ENCODE measurements at places on chromosomes 5 and 9. TPM values are rescaled to one million over a fixed set of nuclear protein-coding genes. Genes with fewer than 3 reads are reported as not detected.

GRCh38 chr5:149834246-149834855, 104.2 kb downstream of the PPARGC1B start:
- peak; percentile 93 for DNase-seq

DNA sequence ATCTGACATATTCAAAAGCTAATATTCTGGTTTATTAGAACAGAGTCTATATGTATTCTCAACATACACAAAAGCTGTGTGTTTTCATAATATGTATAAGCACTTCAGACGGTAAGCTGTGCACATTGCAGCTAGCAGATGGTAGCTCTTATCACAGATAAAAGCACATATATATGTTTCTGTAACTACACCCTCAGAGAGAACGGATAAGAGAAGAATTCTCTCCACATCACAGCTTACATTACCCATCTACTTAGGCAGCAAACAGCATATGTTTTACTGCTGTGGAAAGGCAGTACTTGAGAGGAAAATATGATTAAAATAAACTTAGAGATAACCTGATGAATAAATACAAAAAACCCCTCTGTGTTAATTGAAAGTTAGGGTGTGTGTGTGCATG, 450.9 kb upstream of the ZNF608 start:
- no peak for DNase-seq

- no peak for DNase-seq
These were observed 2.8 kb downstream of the TICAM2 start for GRCh38 chr5:115599502-115599901.

DNA sequence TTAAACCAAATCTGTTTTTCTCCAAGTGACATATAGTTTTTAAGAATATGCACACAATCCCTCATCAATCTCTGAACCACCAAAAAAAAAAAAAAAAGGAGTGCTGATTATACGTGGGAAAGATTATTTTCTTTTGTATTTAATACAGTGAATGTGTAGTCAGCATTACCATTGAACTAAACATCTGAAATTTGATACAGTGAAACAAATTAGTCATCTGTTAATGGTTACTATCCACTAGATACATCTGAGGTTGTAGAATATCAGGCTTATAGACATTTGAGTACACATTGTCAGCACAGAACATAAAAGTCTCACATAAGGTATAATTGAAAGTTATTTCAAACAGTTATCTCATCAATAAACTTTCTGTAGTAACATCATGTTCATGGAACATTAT, 87.0 kb downstream of the SLF1 start:
- no peak for DNase-seq

GRCh38 chr9:35526087-35526801, 36.3 kb downstream of the RUSC2 start:
- no peak for DNase-seq

DNA sequence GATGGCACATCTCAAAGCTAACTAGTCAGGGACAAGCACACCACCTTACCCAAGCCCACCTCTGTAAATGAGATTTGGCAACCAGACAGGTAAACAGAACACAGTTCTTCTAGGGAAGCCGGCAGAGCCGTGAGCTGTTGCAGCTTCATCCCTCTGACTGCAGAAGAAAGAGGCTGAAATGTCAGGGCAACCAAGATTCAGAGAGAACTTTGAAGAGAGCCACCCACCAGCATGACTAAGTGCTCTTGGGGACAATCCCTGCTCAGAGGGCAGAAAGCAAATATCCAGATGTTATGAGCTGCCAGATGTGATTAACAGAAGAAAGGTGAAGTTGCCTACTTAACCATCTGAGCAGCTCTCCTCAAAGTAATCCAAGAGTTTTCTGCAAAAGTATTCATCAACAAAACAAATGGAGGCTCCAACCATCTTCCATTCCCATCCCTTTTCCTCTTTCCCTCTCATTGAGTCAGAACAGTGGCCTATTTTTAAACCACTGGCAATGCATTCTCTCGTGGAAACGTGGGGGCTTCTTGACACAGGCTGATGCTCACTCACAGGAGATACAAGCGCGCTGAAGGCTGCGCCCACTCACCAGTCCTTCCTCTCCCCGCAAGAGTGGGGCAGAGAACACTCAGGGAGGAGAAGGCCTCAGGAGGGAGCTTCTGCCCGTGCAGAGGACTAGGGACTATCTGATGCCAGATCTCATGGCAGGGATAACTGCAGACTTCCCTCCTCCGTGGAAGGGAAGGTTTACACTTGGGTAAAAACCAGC, 57.1 kb downstream of the SLIT3 start:
- DNase-seq = no peak

DNA sequence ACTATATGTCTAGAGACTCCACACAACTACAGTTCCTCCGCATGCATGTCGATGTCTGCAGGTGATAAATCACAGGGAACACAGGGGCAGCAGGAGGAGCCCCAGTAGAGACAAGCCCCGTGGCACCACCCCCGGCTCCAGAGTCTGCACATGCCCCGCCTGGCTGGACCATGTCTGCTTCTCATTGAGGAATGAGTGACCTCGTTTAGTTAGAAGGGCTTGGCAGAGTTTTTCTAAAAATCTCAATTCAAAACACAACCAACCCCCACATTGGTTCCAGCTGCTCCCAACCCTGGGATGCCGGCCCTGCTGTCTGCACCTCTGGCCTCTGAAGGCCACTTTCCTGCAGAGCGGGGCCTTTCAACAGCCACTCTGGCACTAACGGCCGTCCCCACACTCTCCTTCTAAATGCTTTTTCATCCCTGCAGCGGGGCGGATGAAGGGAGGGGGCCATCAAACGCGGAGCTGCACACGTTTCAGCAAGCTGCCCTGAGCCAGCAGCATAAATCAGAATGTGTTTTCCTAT, 106.3 kb downstream of the ROR2 start:
- peak; percentile 66 for DNase-seq

- peak; percentile 39 for DNase-seq
These were observed 456.2 kb downstream of the RASEF start for GRCh38 chr9:82606492-82607382.

GRCh38 chr5:43268188-43268820, 44.9 kb downstream of the HMGCS1 start:
- DNase-seq = no peak

- no peak for DNase-seq
These were observed 246.6 kb downstream of the FSTL4 start for GRCh38 chr5:133365738-133366137.

GRCh38 chr5:116532762-116533525, 41.7 kb downstream of the SEMA6A start:
- peak; percentile 60 for DNase-seq

DNA sequence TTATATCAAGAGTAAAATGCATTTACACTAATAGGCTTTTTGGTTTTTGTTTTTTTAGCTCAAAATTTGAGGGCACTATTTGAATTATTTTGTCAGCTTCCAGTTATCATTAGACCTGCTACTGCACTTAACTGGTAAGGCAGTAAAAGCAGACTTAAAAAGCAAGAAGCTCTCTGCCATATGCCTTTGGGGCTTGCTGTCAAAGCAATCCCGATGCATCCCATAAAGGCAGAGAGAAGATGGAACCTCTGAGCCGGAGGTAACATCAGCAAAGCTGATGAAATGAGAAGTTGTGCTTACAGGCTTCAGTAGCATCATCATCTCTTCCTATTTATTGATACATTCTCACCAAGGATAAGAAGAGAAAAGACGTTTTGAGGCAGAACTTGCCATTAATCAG, 1414.3 kb upstream of the CDH6 start:
- DNase-seq = no peak

The WHRN gene
- polyA plus RNA-seq = 8.5 TPM

The DRD1 gene
- polyA plus RNA-seq = not detected

The SLC44A1 gene
- polyA plus RNA-seq = 8.4 TPM

The BTNL8 gene
- polyA plus RNA-seq = 1.3 TPM

The PCDHGB1 gene
- not detected for polyA plus RNA-seq

The SH3RF2 gene
- polyA plus RNA-seq = 23.1 TPM

The IRX4 gene
- polyA plus RNA-seq = not detected

The OR1Q1 gene
- polyA plus RNA-seq = not detected

The IFNA21 gene
- polyA plus RNA-seq = not detected

The PCDHGA8 gene
- polyA plus RNA-seq = 0.06 TPM

Measured in stomach (tissue), 19 donors.